ENCODE measurements at places on chromosomes 16 and 17.

- no peak for DNase-seq
Measured at GRCh38 chr17:47708312-47708863, 14.4 kb downstream of the TBKBP1 start.

DNA sequence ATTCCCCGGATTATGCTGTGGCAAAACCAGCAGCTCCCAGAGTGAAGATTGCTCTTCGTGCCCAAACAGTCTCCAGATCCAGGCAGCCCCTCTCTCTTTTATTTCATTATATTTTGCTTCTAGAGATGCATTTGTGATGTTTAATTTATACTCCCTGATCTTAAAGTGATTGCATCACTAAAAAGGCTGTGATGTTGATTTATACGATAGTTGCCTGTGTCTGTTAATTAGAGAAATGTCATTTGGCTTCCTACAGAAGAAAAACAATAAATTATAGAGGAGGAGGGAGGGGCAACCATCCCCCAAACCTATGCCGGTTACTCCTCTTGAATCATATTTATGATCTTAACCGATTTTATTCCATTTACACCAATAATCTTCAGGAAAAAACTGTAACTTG is 615.3 kb downstream of the TOX3 start:
- no peak for DNase-seq

DNA sequence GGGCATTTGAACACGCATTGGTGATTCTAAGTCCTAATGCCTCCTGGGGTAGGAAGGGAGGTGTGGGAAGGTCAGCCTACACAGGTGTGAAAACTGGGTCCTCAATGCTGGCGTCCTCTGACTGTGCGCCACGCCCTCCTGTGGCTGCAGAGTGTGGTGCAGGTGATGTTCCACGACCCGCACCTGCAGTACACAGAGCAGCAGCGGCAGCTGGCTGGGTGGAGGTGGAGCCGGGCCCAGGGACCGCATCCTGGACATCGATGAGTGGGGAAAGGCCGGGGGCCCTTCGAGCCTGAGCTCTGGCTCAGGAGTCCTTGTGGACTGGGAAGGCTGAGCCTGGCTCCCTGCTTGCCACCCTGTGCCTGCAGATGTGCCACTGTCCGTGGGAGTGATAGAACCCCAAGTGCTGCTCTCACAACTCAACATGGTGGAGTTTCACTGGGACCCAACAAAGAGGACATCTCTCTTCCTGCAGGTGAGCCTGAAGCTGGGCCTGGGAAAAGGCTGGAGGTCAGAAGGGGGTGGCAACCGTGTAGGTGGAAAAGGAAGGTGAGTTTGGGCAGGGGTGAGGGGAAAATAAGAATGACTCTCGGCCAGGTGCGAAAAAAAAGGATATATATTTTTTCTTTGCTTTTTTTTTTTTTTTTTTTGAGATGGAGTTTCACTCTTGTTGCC is 14.0 kb upstream of the STAC2 start:
- DNase-seq, result peak; percentile 78

DNA sequence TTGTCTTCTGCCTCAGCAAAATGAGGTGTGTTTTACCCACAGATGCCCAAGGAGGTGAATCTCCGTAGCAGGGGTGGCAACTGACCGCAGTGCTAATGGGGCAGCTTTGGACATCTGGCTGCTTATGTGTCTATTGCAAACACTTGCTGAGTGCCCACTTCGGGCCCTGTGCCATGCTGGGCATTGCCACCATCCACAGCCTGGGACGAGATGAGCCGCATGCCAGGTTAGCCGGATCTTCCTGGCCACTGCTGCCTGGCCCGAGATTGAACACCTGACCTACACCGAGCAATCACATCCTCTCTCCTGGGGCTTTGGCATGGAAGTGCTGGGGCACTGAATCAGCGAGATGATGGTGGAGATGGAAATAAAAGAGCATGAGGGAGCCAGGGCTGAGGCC is 238.7 kb downstream of the GSG1L start:
- DNase-seq, result no peak

DNA sequence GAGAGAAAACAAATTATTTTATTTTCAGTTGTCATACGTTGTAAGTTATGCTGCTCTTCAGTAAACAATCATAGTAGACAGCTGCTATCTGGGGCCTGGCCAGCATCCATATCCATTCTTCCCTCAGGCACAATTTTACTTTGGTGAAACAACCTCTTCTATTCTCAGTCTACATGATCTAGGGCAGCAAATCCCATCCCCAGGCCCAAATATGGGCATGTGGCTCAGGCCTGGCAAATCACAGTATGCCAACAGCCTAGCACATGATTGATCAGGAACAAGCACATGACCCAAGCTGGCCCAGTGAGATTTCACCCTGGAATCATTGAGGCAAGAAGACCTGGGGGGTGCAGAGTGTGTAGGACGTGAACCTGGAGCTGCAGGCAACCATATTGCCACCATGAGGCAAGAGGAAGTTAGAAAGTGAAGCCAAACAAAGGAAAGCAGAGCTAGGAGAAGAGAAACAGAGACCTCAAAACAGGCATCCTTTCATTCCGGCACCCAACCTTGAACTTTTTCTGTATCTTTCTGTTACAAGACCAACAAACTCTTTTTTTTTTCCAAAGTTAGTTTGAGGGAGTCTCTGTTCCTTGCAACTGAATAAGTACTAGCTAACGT is 10.3 kb upstream of the ABCC12 start:
- DNase-seq, result no peak

- DNase-seq, result no peak
Measured at GRCh38 chr17:45756266-45756991, 27.7 kb upstream of the CRHR1 start.

DNA sequence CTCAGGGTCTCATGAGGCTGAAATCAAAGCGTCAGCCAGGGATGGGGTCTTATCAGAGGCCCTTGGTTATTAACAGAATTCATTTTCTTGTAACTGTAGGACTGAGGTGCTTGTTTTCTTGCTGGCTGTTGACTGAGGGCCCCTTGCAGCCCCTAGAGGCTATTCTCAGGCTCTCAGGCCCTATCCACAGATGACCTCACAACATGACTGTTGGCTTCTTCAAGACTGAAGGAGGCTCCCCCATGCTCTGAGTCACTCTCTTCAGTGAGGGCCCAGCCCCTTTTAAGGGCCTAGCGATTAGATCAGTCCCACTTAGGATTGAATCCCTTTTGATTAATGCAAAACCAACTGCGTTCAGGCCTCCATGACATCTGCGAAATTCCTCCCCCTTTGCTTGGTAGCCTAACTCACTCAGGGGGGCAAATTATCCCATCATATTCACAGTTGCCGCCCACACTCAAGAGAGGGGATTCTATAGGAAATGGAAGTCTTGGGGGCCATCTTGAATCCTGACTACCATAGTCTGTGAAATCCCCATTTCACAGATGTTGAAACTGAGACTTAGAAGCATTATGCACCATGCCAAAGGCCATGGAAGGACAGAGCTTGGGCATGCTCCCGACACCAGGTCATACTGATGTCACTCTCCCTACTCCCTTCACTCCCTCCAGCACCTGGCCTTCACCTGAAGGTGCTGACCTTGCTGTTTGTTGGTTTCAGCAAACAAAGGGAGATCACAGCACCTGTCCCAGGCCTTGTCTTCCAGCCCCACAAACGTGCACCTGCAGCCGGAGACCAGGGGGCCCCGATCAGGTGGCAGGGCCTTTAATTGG is 592.3 kb downstream of the MAF start:
- DNase-seq, result peak; percentile 48

DNA sequence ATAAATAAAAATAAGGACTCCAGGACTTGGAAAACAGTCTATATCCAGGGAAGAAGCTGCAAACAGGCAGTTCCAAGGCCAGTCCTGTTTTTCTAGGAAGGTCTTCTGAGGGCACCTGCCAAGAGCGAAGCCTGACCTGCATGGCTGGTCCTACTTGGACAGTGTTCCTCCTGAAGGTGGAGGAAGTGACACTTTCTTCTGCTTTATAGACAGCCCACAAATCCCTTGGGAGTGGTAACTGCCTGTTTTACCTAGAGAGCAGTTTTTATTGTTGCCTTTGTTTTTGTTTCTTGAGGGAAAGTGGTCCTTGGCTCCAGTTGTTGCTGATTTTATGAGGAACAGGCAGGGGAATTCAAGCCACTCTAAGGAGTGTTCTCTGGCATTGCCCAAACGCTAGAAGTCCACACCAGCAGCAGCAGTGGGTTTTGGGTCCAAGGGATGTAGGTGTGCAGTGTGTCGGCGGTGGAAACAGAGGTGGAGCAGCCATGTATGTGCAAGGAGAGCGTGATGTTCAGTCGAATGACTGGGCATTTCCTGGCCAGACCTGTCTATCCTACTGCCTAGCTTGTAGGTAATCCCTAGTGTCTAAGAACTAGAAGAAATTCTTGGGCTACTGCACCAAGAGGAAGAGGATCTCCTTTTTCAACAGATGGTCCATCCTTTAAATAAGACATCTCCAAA is 35.3 kb downstream of the LDHD start:
- DNase-seq, result no peak

- no peak for DNase-seq
Measured at GRCh38 chr17:32627239-32627996, 140.6 kb downstream of the CDK5R1 start.

GRCh38 chr17:82898976-82899514 is 59.2 kb upstream of the ZNF750 start:
- no peak for DNase-seq

DNA sequence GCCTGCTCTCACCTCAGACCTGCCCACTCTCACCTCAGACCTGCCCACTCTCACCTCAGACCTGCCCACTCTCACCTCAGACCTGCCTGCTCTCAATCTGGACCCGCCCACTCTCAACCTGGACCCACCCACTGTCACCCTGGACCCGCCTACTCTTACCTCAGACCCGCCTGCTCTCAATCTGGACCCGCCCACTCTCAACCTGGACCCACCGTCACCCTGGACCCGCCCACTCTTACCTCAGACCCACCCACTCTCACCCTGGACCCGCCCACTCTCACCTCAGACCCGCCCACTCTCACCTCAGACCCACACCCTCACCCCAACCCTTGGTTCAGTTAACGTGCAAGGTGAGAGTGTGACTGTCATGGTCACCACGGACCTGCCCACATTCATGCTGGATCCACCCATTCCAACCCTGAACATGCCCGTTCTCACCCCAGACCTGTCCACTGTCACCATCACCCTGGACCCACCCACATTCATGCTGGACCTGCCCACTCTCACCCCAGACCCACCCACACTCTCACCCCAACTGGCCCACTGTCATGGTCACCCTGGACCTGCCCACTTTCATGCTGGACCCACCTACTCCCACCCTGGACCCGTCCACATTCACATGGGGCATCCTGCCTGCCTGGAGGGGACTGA is 31.2 kb upstream of the ENPP7 start:
- DNase-seq, result no peak

GRCh38 chr17:67493812-67494211 is 116.7 kb downstream of the PITPNC1 start:
- no peak for DNase-seq

DNA sequence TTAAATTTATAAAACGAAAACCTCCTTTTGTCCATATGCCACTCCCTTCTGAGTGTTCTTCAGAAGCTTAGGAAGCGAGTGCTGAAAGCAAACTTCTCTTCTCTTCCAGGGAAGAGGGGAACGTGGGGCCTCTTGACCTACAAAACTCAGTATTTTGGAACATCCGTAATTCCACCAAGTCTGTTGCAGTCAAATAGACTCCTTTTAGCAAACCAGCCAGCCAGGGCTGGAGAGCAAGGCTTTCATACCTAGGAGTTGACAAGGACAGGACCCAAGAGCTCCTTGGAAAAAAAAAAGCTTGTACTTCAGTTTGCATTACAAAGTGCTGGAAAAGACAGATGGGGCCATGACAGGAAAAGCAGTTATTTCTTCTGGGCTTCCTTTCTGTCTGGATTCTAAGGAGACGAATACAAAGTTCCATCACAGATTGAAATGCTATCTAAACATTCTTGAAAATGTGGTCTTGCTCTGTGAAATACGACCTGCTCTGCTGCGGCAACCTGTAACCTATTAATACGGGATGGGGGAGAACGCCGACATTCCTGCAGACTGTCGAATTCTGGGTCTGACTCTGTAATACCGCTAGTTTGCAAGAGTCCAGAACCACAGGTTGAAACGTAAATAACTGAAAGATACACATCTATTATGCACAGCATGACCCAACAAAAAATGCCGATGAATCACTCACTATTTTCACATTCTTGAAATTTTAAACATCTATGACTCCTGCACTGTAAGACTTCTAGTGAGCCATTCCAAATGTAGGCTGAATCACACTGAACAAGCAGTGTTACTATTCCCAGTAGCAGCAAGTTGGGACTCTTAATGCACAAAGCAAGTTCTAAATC is 20.6 kb downstream of the VPS53 start:
- DNase-seq, result no peak

DNA sequence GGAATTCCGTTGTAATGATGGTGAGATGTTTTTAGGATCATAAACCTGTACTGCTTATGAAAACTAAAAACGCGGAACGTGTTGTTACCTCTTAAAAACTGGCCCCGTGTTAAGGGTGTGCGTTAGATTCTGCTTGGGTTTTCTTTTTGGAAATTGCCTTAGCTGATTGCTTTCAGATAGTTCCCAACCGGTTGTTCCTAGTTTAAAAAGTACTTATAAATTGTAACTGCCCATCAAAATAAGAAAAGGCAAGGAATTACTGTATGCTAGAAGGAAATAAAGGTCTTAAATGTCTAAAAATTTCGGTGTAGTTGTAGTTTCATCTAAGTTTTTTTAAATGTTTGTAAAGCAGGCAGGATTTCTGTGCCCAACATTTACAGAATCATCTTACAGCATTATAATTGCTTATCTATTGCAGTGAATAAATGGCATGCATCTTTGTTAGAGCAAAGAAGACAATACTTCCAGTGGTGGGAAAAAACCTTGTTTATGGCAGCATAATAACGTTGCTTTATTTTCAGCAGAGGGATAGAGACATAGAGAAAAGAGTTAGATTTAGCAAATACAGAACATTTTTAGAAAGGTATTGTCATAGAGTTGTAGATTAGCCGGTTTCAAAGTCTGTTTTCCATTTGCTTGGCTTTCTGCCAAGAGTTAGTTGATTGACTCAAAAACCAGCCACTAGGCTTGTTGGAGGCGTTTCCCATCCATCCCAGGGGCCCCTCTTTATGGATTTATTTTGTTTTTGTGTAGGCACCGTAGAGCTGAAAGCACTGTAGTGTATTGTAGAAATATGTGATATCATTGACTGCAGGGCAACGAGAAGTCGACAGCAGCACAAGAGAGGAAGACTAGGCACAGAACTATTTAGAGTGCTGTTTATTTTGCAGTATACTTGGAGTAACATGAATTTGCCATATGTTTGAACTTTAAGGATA is 1.7 kb downstream of the PPM1D start:
- peak; percentile 39 for DNase-seq

DNA sequence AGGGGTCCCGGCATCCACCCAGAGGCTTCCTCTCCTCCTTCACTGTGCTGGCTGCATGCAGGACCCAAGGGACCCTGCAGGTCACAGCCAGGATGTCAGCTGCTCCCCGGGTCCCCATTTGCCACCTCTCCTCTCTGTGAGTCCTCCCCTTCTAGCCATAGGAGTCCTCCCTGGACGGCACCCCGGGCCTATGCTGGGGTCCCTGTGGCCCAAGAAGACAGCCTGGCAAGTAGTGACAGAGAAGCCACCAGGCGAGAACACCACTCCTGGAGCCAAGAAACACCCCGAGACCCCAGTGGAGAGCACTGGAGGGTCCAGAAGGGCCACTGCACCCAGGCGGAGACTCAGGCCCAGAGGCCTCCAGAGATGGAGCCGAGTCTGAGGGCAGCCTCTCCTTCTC is 44.1 kb downstream of the LMF1 start:
- no peak for DNase-seq
